ENCODE measurements at places on chromosomes 5 and 9.

DNA sequence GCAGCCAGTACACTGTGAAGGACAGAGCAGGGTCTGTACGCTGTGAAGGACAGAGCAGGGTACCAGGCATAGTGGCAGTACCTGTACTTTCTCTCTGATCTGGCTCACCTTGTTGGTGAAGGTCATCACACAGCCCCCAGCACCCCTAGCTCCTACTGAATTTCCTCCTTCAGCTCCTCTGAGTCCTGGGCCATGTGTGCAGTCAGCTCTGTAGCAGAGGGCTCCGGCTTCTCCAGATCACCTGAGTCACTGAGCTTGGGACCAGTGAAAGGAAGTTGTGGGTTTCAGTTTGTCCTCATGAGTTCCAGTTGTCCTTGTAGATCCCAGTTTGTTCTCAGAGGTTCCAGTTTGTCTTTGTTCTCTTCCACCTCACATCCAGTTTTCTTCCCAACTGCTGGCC, 5.5 kb downstream of the NUDT2 start:
- DNase-seq = no peak

DNA sequence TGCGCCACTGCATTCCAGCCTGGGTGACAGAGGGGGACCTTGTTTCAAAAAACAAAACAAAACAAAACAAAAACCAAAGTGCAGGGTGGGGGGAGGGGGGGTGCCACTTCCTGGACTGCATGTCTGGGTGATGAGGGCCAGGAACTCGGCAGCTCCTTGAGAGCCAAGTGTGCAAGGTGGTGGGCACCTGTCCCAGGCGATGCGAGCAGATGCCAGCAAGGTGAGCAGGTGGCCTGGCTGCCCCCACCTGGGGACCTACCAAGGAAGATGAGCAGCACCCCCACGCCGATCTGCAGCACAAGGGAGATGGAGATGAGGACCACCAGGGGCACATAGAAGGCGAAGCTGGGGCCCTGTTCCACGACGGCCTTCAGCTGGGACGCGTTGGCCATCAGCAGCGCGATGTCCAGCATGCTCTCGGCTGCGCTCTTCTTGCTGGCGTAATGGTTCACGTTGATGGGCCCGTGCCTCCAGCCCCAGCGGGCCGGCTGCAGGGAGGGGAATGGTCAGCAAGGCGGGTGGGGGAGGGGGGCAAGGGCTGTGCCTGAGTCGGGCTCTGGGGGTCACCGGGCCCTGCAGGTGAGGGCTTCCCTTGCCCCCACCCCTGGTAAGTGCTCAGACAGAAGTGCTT, 7.8 kb downstream of the NINJ1 start:
- no peak for DNase-seq

DNA sequence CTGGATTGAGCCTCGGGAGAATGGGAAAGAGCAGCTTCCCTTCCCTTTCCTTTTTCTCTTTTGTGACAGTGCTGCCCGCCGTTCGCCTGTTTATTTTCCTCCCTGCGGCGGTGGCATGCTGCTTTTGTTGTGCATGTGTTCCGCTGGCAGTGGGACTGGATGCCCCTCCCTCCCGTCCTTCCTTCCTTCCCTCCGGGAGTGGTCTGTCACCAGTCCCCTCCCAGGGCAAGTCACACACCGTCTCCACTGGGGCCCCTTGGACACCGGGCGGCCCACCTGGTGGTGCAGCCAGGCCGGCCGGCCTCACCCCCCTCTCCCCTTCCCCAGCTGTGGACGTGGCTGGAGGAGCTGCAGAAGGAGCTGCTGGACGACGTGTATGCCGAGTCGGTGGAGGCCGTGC, 214.7 kb downstream of the TRIO start:
- no peak for DNase-seq

- no peak for DNase-seq
Observed at GRCh38 chr9:93263334-93264229, 79.6 kb downstream of the WNK2 start.

- DNase-seq = no peak
Observed at GRCh38 chr5:178769617-178770260, 39.3 kb upstream of the ZNF354A start.

DNA sequence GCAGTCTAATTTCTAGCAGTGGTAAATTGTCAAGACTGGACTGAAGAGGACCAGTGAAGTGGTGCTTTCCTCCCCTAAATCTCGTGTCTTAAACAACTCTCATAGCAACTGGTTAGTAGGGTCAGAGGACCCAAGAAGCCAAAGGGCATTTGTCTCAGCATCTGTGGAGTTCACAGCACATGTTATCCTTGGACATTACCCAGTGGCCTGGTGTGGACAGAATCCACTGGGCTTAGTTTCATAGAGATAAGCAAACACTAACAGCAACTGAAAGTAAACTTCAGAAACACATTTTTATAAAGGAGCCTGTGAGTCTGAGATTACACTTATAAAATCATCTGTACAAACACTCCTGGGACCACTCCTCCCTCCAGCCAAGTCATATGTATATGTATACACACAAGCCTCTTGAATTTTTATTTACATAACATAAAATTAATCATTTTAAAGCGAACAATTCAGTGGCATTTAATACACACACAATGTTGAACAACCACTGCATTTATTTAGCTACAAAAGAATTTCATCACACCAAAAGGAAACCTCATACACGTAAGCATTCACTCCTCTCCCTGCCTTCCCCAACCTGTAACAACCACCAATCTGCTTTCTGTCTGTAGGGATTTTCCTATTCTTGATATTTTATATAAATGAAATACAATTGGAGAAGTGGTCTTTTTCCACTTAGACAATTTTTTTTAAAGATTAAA, 457.8 kb downstream of the RASEF start:
- no peak for DNase-seq

- DNase-seq = no peak
Observed at GRCh38 chr5:176781054-176781375, 29.3 kb upstream of the UNC5A start.

DNA sequence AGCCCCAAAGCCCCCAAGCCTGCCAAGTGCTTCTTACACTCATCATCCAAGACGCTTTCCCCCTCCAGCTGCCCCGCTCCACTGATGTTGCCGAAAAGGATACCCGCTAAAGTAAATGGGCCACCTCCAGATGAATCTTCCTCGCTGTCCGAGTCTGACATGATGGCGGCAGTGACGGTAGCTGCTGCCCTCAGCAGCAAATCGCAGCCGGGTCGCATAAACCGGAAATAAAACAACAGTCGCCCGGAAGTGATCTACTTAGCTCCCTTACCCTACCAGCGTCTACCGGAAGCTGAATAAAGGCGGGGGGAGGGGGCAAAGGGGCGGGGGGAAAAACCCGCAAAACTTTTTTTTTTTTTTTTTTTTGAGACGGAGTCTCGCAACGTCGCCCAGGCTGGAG, at the start of gene TAF1L:
TSS of gene TAF1L (minus strand) at position 308 of the 400 bp plus-strand sequence. CDS start at position 218, 90 bp downstream.
- no peak for DNase-seq

DNA sequence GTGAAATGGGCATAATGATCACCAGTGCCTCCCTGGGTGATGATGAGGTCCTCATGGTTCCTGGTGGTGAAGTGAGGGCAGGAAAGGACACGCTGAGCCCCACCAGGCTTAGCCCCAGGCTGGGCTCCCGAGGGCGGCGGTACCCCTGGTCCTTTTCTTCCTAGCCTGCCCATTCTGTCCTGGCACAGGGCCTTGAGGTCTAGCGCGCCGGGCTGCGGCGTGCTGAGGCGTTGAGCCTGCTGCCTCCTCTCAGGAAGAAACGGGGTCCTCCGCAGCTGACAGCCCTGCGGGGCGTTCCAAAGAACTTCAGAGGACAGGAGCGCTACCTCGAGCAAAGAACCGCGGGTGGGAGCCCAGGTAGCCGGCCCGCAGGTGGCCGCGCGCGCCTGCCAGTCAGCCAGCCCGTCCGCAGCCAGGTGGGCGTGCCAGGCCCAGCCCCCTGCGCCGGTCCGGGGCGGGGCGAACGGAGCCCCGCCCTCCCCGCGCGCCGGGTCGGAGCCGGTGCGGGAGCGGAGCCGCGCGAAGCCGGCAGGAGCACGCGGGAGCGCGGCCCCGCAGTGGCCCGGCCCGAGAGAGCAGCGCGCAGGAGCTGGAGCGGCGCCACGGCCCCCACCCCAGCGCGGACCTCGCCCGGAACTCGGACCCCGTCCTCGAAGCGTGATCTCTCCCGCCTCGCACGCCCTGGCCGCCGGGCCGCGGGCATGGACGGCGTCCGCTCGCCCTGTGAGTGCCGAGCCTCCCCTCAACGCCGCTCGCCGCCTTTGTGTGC, at the start of gene WNK2:
TSS of gene WNK2 (plus strand) at position 477 of the 769 bp plus-strand sequence. CDS start 791 bp downstream, outside the sequence.
- DNase-seq = no peak

DNA sequence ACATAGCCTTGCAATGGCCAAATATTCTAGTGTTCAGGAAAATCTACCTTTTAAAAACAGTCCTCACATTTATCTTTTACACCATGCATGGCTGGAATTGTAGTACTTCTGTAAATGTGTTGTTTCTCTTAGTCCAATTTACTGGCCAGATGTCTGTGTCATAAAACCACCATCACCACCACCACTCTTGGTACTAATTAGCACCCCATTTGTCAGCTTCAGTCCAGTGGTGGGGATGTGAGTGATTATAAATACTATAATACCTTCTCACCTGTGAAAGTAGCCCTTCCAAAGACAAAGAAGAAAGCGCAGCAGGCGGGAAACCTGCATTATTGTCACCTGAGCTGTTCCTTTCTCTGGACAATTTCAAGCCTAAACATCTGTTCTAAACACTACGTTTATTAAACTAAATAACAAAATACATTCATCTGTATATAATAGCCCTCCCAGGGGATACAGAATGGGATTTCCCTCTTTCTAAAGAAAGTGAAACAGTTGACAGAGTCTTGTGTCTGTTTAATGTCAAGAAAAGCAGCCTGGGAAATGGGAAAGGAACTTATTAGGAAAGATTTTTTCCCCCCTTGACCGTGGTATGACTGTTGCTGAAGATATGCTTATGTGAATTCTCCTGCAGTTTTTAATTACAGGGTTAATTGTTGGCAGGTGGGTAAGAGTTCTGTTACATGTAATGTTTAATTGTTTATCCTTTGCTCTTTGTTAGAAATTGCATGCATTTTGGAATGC, 144.5 kb upstream of the NUDT12 start:
- DNase-seq = no peak

DNA sequence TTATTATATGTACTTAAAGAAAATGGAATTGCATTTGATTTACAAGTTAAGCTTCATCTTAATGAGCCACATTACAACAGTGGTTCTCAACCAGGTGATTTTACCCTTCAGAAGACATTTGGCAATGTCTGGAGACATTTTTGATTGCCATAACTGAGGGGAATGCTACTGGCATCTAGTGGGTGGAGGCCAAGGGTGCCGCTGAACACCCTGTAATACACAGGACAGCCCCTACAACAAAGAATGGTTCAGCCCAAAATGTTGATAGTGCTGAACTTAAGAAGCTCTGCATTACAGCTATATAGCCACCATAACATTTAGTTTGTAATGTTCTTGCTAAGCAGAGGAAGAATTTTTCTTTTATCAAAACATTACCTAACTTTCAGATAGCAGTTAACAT, 103.1 kb downstream of the PAM start:
- DNase-seq = no peak

DNA sequence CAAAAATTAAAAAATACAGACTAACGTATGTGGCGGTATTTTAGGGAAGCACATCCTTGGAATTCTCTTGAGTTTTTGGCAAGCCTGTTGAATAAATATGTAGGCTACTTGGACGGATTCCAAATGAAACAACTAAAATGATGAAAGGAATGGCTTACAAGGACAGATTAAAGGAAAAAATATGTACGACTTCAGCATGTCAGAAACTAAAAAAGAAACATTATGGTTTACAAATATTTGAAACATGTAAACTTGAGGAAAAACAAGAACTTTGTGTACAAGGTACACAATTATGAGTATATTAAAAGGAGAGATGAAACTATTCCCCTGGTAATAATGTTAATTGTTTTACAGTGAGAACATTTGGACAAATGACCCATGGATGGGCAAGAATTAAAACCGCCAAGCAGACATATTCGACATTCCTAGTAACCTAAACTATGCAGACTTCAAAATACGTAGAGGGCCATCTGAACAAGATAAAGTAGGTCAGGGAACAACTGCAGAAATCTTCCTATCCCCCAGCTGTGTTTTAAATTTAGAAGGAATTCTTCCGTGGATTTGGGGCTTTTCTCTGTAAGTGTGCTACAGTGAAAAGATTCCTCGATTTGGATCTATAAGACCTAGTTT, 12.5 kb downstream of the EDIL3 start:
- DNase-seq = no peak

Data from H54 (cell line).